Activated naive CD8-positive, alpha-beta T cell treated with anti-CD3 and anti-CD28 coated beads, Interleukin-2, amount 10 ng/mL, durations not matched to agents 7 days and 5 days (primary cell): ENCODE measurements at places on chromosomes 4 and X. TPM values are rescaled to one million over a fixed set of nuclear protein-coding genes. Genes with fewer than 3 reads are reported as not detected.

Gene REELD1
- total RNA-seq: 0.55 TPM

Gene GPR34
- 2.7 TPM for total RNA-seq

Gene ZFX
- 51.8 TPM for total RNA-seq

Gene ZDHHC15
- 0.06 TPM for total RNA-seq

Gene CCNA2
- total RNA-seq: 86.4 TPM

Gene ADAM29
- total RNA-seq: not detected

Gene PDZD4
- 1.1 TPM for total RNA-seq

Gene RAI2
- total RNA-seq: not detected

Gene ATP2B3
- total RNA-seq: not detected

Gene HSPA4L
- total RNA-seq: 0.28 TPM

Gene CNKSR2
- total RNA-seq: 9.2 TPM

Gene IBSP
- not detected for total RNA-seq

Gene STOX2
- total RNA-seq: not detected

Gene KIF4A
- total RNA-seq: 27.9 TPM

Gene GAGE10
- total RNA-seq: not detected

Gene PPBP
- not detected for total RNA-seq

Gene ABCG2
- 0.54 TPM for total RNA-seq

Gene SLC6A14
- total RNA-seq: not detected

Gene PAGE2B
- 0.77 TPM for total RNA-seq

Gene FRYL
- total RNA-seq: 95.9 TPM

Gene P2RY10
- total RNA-seq: 77.4 TPM

Gene GALNTL6
- total RNA-seq: not detected

Gene DGKK
- total RNA-seq: not detected

Gene TMEM31
- not detected for total RNA-seq

Gene S100G
- total RNA-seq: not detected

Gene IRAK1
- total RNA-seq: 135 TPM

Gene ANOS1
- total RNA-seq: not detected

Gene GAGE12F
- not detected for total RNA-seq

Gene SPARCL1
- total RNA-seq: not detected
